Activated naive CD4-positive, alpha-beta T cell (primary cell): ENCODE measurements at places on chromosomes 4 and X.

DNA sequence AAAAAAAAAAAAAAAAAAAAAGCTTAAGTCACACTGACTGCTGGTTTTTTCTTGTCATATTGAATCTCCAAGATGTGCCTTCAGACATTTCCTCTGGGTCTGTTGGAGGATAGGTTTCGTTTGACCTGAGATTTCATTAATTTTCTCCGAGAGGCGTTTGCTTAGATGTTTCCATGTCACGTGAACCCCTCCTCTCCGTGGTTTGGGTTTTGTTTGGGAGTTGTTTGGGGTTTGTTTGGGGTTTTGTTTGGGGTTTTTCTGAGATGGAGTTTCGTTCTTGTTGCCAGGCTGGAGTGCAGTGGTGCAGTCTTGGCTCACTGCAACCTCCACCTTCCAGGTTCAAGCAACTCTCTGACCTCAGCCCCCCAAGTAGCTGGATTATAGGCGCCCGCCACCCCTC, 40.8 kb upstream of the DHRSX start:
- no peak for DNase-seq

- no peak for DNase-seq
These were observed 21.8 kb downstream of the RPS6KA3 start for GRCh38 chrX:20244931-20245330.

DNA sequence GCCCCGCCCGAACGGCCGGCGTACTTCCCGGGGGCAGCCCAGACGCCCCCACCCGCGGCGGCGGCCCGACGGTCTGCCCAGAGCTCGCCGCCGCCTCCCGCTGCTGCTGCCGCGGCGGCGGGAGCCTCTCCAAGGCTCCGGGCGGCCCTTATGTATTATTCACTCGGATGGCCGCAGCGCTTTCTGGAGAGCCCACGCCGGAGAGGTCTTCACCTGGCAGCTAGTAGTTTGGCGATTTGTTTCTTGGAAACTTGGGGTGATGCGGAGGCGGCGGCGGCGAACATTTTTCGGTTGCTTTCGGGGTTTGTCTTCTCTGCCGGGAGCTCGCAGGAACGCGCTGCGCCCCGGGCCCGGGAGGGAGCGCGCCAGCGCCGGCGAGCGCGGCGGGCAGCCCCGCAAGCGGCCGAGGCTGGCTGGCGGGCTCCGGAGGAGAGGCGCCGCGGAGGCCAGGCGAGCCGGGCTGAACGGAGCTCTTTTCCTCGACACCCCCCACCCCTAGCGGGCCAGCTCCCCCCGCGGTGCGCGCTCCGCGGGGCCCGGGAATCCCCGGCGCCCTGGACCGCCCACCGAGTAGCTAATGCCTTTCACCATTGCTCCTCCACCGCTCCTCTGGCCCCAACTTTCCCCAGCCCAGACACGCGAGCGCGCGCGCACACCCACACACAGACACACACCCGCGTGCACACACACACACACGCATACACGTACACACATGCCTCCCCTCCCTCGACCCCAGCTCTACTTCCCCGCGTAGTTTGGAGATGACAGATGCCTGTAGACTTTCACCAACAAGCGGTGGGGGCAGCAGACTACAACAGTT, 113.5 kb downstream of the DHX15 start:
- no peak for DNase-seq

DNA sequence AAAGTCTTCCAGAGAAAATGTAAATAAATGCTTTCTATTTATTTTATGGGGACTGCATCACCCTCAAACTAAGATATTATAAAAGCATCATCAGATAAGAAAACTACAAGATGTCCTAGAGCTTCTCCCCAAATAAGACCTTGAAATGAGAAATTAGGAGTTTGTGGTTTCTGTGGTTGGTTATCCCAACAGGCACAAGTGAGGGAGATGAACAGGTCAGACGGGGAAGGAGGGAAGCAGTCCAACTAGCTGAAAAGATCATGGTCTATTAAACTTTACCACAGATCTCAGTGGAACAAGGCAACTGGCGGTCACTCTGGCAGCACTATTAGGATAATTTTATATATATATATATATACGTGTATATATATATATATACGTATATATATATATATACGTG, 319.3 kb upstream of the GRID2 start:
- no peak for DNase-seq

GRCh38 chr4:77176640-77177039, 19.6 kb downstream of the CCNG2 start:
- no peak for DNase-seq

- DNase-seq = no peak
These were observed 21.9 kb downstream of the TKTL1 start for GRCh38 chrX:154317391-154317995.

DNA sequence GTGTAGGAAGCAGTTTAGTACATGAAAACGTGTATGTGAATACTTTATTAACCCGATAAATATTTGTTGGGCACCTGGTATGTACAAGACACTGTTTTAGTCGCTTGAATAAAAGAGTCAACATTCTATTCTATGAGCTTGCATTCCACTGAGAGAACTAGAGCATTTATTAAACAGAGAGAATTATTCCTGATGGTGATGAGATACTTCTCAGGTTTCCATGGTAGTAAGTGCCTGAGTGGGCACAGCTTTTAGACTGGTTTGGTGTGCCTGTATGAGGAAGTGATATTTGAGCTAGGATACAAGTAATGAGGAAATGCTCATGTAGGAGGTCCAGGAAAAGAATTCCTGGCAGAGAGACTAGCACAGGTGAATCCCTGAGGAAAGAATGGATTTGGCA, 94.2 kb downstream of the ATP10D start:
- no peak for DNase-seq

DNA sequence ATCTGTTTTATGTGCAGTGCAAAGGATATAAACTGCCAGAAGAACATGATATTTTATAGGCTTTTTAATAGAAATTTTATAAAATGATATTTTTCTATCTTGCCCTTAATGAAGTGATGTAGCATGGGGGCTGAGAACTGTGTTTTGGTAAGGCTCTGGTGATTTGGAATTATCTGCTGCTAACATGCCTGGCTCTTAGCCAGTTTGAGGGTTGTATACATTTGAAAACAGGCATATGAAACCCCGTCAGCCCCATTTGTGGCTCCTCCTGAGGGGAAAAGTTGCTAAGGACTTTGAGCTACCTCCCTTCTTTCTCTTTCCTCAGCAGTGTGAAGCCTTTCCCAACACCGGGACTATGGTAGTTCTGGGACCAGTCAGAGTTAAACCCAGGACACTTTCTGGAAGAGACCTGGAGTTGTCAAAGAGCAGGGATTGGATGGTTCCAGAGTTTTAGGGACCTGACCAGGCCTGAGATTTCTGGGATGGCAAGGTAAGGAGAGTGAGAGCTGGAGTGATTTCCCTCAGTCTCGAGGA, 4.7 kb downstream of the SFRP2 start:
- DNase-seq = no peak

DNA sequence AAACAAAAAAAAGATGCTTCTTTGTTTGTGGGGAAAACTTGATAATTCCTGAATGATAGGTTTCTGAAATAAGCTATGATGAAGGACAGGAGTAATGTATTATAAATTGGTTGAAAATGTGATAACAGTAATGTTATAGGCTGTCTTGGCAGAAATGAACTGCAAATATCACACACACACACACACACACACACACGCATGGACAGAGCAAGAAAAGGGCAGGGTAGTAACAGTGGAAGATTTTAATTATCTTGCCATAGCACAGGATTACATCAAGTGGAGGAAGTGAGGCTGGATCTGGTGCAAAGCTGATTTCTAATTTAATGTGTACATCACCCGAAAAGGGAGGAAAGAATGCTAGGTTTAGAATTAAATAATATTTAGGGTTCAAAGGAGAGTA, 97.5 kb upstream of the CXXC4 start:
- DNase-seq = no peak

DNA sequence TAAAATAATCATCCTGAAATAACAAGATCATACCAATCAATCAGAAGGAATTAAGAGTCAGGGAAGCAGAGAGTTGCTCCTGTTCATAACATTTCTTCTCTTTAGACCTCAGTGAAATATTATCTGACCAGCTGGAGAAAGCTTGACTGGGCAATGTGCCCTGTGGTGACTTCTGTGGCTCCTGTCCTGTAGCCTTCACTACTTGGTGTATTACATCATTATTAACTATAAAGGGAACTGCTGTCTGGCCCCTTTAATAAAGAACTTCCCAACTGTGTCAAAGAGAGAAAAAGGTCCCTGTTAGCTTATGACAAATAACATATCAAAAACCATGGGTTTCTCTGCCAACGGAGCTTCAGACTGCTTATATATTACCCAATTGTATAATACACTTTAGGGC, 18.0 kb downstream of the OPHN1 start:
- DNase-seq = no peak

- DNase-seq = no peak
These were observed 456.3 kb downstream of the DTHD1 start for GRCh38 chr4:36737691-36738090.

- DNase-seq = no peak
These were observed 173.1 kb upstream of the USP9X start for GRCh38 chrX:40912166-40912565.

DNA sequence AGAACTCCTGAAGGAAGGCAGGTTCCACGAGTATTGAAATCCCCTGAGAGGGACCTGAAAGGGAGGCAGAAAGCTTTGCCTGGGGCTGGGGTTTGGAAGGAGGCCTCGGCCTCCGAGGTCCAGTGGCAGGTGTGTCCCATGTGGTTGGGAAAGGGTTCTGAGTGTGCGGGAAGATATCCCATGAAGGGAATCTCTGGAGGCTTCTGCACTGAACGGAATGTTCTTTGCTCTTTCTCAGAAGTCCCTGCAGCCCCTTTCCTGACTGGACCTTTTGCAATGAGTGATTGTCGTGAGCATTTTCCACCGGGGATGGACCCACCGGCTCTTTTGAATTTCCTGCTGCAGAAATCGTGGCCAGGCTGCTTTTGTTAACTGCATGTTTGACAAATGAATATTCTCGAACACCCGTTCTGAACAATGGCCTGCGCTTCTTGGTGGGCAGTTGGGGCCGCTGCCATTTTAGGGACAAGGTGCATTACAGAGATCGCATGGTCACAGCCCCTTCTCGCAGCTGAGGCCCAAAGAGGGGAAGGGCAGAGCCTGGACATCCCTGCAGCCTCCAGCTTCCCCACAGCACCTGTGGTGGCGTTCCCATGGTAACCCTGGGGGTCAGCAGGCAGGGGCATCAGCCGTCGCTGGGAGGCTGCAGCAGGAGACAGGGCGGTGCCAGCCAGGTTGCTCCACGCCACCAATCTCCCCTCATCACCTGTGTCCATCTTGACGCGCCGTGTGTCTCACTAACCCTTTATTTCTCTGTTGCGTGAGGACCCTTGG, 18.3 kb upstream of the HTRA3 start:
- DNase-seq = no peak

GRCh38 chr4:144750348-144750747, 104.4 kb downstream of the HHIP start:
- DNase-seq = no peak
